Skin of body (tissue), 3 donors: ENCODE measurements at places on chromosomes 1 and 21. TPM values are rescaled to one million over a fixed set of nuclear protein-coding genes. Genes with fewer than 3 reads are reported as not detected.

Gene DCDC2B
- not detected for total RNA-seq

Gene TEDDM1
- total RNA-seq, result not detected

Gene OPTC
- not detected for total RNA-seq

Gene CACNA1E
- total RNA-seq, result 2.4 TPM

Gene LMOD1
- total RNA-seq, result 7.4 TPM

Gene GATAD2B
- total RNA-seq, result 12.6 TPM

Gene E2F2
- 8.1 TPM for total RNA-seq

Gene UAP1
- 54.6 TPM for total RNA-seq

Gene TFF3
- 5.1 TPM for total RNA-seq

Gene TMEM201
- 4.1 TPM for total RNA-seq

Gene NUAK2
- 2.0 TPM for total RNA-seq
